ENCODE measurements at places on chromosomes 2 and 18. TPM values are rescaled to one million over a fixed set of nuclear protein-coding genes. Genes with fewer than 3 reads are reported as not detected.

LIPG gene
- total RNA-seq: 23.2 TPM

STAT4 gene
- total RNA-seq: 9.2 TPM

PDCL3 gene
- total RNA-seq: 28.0 TPM

CYP1B1 gene
- 30.4 TPM for total RNA-seq

OSR1 gene
- 1.7 TPM for total RNA-seq

HEATR5B gene
- 27.3 TPM for total RNA-seq

GPD2 gene
- 147 TPM for total RNA-seq

LYPD1 gene
- total RNA-seq: 0.14 TPM

RAB6C gene
- under 0.01 TPM for total RNA-seq

FBXO11 gene
- total RNA-seq: 81.0 TPM

IL37 gene
- not detected for total RNA-seq

IL1RL2 gene
- 3.1 TPM for total RNA-seq

KLHL14 gene
- total RNA-seq: not detected

ELOA2 gene
- not detected for total RNA-seq

MDH1B gene
- total RNA-seq: 0.28 TPM
